CD4-positive, alpha-beta T cell treated with Interferon gamma for 1 hour (primary cell): ENCODE measurements at places on chromosomes 6 and 20.

DNA sequence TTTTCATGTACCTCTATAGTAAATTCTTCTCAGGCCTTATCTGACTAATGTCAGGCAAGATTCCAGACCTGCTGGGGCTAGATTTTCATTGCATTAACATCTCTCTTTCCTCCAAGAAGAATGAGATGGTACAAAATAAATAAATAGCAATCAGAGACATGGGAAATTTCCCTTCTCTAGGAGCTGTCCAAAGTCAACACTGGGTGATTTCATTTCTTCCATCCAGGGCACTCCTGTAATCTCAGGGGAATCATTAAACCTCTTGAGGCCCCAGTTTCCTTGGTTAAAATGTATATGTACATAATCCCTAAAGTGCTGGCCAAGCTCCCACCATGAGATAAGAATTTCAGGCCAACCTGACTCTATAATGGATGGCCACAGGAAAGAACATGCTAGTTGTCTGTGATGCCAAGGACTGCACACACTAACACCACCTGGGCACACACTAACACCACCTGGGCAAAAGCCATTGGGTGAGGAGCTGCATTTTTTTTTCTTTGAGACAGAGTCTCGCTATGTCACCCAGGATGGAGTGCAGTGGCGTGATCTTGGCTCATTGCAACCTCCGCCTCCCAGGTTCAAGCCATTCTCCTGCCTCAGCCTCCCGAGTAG is 912 bp downstream of the IL17F start:
- no peak for DNase-seq

GRCh38 chr6:1739220-1739619 is 129.5 kb downstream of the FOXC1 start:
- DNase-seq = no peak

DNA sequence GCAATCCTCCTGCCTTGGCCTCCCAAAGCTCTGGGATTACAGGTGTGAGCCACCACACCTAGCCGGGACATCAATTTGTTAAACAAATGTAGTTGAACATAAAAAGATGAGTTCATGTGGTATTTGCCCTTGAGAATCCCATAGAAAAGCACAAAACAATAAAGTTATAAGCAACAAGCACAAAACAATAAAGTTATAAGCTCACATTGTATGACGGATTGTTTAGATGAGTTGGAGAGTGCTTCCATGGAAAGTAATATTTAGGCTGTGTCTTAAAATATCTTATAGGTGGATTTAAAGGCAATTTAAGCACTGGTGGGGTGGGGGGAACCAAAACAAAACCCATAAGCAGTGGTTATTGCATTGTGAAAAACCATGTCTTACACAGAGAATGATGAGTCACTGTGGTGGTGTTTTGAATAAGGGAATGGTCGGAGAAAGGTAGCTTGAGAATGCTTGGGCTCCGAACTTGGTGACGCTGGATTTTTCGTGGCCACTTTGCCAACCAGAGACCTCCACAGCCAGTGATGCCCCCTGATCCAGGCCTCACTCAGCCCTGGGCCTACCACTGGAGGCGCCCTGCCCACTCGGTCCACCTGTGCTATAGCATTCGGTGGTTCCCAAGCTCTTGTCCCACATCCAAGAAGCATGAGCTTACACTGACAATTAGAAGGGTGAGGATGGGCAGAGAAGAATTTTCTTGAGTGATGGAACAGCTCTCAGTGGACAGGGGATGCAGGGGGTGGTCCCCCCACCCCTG is 256.0 kb downstream of the CDKAL1 start:
- no peak for DNase-seq

DNA sequence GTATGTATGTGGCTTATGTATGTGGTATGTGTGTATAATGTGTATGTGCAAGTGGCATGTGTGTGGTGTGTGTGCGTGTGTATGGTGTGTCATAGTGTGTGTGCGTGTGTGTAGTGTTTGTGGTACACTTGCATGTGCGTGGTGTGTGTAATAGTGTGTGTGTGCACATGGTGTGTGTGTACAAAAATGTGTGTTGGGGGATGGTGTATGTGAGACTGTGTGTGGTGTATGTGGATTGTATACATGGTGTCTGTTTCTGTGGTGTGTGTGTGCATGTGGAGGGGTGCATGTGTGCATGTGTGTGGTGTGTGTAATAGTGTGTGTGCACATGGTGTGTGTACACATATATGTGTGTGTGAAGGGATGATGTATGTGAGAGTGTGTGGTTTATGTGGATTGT is 21.5 kb downstream of the MAFB start:
- DNase-seq = no peak

- no peak for DNase-seq
Observed at GRCh38 chr6:154360476-154360875, 3.9 kb upstream of the IPCEF1 start.

DNA sequence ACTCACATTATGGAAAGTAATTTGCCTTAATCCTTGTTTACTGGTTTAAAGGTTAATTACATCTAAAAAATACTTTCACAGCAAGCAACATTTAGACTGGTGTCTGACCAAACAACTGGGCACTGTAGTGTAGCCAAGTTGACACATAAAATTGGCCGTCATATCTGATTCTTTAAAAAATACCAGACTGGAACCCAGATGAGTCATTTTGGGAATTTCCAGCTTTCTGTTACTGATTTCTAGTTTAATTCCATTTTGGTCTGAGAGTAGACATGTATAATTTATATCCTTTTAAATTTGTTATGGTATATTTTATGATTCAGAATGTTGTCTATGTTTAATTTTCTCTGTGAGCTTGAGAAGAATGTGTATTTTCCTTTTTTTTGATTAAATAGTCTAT is 44.1 kb downstream of the SCP2D1 start:
- DNase-seq = no peak
